SK-N-MC (cell line): ENCODE measurements at places on chromosomes 5 and 9.

DNA sequence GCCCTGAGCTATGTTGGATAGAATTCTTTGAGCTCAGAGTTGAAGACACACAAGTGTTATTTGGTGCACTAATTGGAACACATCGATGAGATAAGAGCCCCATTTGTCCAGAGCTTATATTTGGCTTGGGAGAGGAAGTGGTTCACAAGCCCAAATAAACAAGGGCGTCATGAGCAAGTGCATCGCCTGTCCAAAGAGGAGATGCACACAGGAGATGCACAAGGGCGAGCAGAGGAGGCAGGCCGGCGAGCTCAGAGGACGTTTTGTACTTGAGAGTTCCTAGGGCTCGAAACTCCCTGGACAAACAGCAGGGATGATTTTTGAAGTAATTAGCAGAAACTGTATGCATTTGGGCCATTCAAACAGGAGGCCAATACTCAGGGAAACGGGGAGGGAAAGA, 212.8 kb upstream of the IRX1 start:
- DNase-seq = no peak

GRCh38 chr5:171291371-171291770, 17.7 kb upstream of the TLX3 start:
- DNase-seq = no peak

DNA sequence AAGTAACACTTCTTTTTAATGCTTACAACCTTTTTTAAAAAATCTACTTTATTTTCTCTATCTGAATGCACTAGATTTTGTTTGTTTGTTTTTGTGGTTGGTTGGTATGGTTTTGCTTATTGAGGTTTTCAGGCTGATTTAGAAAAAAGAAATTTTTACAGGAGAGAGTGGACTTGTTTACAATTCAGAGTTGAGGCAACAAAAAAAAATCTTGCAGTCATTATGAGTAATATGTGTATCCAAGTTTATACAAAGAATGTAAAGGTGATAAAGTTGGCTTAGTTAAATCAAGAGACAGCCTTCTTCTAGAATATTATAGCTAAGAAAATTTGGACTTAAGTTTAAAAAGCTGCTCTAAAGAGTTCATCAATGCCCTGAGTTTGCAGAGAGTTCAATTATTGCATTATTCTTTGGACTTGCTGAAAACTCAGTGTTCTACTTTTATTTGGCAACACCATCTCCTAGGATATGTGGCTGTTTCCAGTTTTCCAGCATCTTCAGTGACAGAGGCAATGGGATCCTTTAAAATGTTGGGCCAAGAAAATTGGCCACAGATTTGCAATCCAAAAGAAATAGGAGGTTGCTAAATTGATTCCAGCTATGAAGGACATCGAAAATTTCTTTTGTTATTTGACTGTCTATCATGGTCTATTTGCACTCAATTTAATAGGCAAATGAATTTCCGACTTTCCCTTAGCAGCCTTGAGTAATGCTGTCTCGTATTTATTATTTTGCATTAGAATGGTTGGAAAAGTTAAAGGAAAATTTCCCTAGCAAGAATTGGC, 10.7 kb downstream of the STK32A start:
- no peak for DNase-seq

- no peak for DNase-seq
Observed at GRCh38 chr9:76150013-76150412, 244.2 kb downstream of the RFK start.

- peak; percentile 12 for DNase-seq
Observed at GRCh38 chr9:1962588-1963106, 52.5 kb upstream of the SMARCA2 start.

DNA sequence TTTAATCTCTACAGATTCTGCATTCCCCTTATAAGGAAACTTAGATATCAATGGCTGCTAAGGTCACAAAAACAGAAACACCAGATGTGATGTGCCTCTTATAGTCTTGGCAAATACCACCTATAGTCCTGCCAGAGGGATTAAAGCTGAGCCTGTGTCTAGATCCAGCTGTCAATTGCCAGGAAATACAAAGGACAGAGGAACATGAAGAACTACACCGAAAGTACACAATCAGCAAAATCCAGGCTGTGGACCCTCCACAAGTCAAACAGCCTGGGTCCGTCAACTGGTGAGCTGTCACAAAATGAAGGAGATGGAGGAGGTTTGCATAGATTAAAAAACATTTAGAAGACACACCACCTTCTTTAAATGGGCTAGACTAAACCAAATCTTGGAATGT, 85.4 kb downstream of the KLF4 start:
- no peak for DNase-seq

DNA sequence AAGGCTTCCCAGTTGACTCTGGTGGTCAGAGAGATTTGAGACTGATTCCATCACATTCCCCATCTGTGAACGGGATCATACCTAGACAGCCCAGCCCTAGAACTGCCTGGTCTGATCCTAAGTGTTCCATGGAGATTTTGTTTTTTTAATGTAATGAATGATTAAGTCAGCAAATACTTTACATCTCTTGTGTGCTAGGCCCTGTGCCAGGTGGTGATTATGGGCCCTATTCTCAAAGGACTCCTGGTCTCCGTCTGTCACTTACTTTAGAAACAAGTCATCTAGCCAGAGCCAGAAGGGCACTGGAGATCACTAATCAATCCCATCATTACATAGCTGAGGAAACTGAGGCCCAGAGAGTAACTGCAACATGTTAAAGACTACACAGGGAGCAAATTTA, 1.1 kb upstream of the GPX3 start:
- DNase-seq = no peak

DNA sequence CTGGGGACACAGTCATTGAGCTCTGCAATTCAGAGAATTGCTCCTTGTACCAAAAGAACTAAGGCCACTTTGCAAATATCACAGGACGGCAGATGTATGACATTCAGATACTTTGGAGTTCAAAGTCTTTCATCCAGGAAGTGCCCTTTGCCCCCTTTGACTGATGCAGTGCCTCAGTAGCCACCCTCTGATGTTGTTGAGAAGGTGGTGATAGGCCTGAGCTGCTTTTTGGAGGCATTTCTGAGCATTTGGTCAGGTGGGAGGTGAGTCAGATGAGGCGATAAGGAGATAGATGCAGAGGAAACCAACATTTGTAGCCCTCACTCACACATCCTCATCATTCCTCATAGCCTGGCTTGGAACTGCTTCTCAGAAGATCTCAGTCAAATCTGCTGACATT, 63.4 kb downstream of the ANGPTL2 start:
- no peak for DNase-seq

DNA sequence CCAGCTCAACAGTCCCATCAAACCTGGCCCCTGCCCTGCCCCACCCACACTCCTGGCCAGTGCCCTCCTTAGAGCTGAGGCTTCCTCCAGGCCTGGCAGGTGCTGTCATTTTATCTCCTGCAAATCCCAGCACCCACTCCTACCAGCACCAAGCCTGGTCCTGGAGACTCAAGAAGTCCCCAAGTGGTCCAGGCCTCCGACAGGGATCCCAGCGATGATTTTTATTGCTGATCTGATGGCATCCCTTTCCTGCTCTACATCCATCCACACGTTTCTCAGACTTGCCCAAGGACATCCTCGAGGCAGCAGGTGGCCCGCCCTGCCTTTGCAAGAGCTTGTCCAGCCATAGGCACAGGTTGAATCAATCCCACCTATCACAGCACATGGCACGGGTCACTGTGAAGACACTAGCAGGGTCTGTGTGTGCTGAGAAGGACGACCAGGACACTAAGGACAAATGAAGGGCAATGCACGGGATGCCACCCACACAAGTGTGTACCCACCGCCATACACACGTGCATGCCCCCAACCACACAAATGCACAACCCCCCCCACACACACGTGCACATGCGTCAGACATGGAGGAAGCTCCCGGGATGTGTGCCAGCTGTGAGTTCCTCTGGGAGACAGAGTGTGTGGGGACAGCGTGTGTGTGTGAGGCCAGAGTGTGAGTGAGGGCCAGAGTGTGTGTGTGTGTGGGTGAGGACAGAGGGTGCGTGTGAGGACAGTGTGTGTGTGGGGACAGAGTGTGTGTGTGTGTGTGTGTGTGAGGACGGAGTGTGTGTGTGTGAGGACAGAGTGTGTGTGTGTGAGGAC, 62.4 kb upstream of the UBAC1 start:
- DNase-seq = no peak

- no peak for DNase-seq
Observed at GRCh38 chr9:98491231-98491651, 217.5 kb downstream of the GABBR2 start.

DNA sequence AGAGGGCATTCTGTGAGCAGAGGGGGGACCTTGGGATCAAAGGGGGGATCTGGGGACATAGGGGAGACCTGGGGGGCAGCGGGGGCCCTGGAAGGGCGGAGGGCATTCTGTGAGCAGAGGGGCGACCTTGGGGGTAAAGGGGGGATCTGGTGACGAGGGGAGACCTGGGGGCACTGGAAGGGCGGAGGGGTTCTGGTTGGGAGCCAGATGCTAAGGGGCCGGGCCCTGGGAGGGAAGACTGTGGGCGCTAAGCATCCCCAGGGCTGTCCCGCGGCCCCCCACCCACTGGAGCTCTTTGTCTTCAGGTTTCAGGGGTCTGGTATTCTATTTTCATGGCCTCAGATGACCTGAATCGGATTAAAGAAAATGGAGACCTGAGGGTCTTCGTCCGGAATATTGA, 748 bp downstream of the LCN9 start:
- no peak for DNase-seq

DNA sequence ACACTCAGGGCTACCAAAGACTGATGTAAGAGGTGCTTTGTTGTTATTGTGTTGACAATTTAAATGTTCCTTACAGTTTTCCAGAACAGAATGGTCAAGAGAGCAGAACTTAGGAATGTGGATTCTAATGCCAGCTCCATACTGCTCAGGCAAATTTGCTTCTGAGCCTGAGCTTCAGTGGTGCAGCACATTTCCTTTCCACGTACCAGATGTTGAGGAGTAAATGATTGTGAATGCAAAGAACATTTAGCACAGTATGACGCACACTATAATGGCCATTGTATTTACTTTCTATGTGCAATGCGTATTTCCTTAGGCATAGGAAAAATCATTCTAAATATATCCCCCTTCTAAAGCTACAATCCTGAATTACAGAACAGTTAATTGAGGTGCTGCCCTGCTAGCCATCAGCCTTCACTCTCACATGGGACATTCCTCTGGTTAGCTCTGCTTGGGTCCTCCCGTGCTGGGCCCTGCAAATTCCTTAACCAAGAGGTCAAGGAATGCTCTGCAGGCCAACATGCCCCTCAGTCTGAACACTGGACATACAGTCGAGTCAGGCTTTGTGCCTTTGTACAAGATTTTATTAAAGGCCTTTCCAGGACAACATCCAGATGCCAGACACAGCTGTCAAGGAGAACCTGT, 21.1 kb upstream of the TMEM174 start:
- DNase-seq = no peak

DNA sequence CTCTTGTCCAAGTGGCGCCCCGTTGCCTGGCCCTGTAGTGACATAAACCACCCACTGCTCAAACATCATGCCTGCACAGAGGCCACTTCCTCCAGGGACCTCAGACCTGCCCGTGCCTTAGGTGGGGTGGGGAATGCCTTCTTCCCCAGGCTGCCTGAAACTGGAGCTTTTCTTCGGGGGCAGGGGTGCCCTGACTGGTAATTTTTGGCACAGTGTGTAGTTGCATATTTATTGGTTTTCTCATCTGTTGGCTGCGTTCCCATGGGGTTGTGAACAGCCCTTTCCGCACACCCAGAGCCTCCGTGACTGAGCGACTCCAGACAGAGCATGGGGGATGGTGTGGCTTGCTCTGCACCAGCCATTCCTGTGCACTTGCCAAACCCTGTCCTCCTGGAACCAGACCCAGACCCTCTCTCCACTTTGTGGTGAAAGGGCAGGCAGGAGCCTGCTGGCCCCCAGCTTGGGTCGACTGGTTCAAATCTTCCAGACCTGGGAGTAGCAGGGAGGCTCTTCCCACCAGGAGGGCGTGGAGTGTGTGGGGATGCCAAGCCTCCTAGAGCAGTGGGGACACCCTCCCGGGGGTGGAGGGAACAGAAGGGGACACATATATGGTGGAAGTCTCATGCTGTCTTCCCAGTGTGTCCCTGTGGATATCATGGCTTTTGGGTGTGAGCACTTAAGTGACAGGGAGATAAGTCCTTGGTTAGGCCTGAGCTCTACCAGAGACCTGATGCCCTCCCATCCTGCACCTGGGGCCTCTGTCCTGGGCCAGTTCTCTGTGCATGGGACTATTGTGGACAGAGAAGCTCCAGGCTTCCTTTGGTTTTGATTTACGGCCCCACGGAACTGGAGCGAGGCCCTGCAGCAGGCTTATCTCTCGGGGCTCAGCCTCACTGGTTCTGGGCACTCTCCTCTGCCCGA, 39.6 kb downstream of the WNK2 start:
- DNase-seq = peak; percentile 60

DNA sequence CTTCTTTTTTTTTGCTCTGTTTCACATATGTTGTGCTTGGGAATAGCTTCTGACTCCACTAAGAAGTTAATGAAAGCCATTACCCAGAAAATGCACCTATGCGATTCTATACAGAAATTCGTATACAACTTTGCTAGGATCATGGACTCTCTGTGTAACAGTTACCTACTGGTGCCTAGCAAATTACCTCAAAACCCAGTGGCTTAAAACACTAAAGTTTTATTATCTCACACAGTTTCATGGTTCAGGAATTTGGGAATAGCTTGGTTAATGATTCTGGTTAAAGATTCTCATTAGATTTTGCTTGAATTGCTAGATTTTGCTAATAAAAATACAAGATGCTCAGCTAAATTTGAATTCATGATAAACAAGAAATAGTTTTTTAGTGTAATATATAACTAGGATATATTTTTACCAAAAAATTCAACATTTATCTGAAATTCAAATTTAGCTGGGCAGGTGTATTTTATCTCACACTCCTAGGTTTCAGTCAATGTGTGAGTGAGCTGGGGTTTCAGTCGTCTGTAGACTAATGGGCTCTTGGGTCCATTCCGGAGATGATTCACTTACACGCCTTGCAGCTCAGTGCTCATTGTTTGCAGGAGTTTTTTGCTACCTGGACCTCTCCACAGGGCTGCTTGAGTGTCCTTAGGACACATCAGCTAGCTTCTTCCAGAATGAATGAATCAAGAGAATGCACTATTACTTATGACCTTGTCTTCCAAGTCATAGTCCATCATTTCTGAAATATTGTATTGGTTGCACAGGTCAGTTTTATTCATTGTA, 75.1 kb downstream of the MROH2B start:
- no peak for DNase-seq

DNA sequence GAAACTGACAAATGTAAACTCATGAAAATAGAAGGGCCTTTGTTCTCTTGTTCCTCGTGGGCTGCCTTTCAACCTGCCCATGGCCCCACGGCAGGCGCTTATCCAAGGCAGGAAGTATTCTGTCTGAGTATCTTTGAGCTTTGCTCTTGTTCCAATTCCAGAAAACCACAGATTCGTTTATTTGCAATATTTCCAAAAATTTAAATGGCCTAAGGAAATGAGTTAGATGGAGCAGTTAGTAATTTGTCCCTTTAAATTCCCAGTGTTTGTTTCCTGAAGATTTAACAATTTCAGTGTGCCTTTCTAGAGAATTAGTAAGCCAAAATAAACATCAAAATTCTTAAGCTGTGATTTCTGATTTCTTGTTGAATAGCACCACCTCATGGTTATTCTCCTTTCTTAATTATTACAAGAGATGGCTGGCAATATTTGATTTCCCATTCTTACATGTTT, 299.4 kb upstream of the RASA1 start:
- peak; percentile 76 for DNase-seq
